ENCODE measurements at places on chromosomes 11 and 22.

GRCh38 chr11:100667449-100667848 is 19.6 kb upstream of the ARHGAP42 start:
- DNase-seq = no peak

- DNase-seq = no peak
Observed at GRCh38 chr11:61732705-61733104, 19.7 kb upstream of the MYRF start.

GRCh38 chr22:42792909-42793847 is 63.9 kb downstream of the ARFGAP3 start:
- DNase-seq = no peak

DNA sequence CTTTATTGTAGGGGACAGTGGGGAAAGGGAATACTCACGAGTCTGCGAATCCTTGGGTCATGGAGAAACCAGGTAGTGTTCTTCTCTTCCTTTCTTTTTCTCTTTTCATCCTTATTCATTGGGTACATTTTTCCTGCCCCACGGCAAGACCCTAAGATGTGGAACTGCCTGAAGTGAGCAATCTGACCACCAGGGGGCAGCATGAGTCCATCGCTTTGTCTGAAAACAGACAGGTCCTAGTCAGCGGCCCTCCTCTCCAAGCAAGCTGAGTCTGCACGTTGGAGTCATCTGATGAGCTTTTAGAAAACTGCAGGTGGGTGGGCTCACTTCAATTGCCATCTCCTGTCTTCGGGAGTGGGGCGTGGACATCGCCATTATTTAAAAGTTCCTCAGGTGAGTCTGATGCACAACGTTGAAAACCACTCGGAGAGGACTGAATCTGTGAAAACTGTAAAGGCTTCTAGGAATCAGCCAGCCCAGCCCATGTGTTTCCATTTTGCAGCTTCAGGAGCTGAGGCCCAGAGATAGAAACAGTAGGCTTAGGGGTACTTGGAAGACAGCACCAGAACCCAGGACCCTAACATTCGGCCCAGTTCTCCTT is 34.0 kb upstream of the FBXO3 start:
- DNase-seq = peak; percentile 39

DNA sequence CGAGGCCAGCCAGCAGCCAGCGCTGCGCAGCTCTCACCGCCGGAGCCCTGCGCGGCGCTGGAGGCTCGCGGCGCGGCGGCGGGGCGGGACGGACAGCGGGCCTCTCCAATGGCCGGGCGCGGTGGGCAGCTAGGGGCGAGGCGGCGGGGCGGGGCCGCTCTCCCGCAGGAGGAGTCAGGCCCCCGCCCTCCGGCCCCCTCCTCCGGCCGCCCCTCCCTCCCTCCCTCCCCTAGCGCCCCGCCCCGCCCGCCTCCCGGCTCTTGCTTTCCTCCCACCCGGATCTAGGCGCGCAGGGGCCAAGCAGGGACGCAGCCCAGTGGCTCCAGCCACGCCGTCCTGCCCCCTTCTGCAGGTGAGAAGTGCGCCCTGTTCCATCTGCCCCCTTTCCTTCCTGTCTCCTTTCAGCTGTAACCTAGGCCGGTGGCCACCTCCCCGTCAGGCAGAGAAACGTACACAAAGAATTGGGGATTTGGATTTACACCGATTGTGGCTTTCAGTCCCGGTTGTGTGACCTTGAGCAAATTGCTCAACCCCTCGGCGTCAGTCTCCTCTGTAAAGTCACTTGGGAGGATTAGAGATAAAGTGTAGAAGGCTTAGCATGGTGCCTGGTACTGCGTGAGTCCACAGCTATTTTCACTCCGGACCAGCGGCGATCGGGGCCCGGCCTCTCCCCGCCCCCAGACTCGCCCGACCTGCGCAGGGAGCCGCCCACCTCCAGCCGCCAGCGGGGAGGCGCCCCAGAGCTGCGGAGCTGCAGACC is at the start of gene FZD4:
FZD4 (minus strand) TSS at position 35 of the 760 bp plus-strand sequence. CDS start 310 bp downstream, outside the sequence.
- DNase-seq = no peak

- DNase-seq = no peak
Observed at GRCh38 chr11:11988099-11988651, 20.3 kb downstream of the DKK3 start.

DNA sequence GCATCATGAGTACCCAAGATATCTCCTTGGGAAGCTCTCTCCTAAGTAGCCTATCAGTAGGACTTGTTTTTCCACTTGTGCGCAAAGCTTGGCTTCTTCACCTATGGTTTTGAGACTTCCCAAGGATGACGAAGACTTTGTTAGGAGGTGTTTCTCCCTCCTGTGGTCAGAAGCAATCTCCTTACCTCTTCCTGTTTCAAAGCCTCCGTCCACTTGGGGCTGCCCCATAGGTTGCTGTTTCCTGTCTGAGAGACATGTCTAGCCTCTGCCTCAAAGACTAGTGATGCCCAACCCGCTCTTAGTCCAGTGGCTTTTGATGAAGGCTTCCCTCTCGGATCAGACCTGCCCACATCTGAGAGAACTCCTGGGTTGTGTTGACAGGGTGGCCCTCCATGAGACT is 92.9 kb downstream of the TRAF6 start:
- no peak for DNase-seq

- peak; percentile 45 for DNase-seq
Observed at GRCh38 chr11:18775492-18776292, 15.9 kb downstream of the PTPN5 start.

- DNase-seq = no peak
Observed at GRCh38 chr11:112526699-112527416, 266.2 kb upstream of the PLET1 start.

DNA sequence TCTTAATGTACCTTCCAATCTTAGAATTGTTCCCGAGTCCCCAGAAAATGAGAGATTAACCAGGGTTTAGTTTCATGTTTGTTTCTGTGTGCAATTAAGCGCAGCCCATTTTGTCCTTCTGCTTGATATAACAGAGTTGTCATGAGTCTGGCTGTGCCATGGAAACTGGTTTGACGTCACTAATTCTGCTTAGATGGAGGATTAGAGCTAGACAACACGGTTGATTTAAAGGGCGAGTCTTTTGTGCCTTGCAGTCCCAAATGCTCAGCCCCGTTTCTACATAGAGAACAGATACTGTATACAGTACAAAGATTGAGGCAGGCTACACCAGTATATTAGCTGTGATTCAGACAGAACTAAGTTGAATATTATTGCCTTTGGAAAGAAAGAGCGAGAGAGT is 45.5 kb upstream of the ALKBH3 start:
- DNase-seq = no peak

GRCh38 chr11:48141475-48142122 is 75.0 kb upstream of the OR4B1 start:
- no peak for DNase-seq

DNA sequence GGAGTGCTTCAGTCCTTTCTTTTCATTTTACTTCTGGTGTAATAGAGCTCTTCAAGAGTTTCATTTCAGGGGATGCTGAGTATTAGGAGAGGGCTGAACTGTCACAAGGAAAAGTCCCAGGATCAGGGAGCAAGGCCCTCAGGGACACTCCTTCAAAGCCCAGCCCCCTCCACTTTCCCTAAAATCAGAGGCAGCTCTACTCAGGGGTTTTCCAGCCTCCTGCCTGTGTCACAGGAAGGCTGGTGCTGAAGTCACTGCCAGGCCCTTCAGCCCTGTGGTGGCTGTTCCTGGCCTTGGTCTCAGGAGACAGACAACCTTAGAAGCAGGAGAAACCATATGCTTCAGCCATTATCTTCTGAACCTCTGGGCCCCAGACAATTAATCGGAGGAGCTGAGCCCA is 36.4 kb upstream of the KIRREL3 start:
- no peak for DNase-seq

DNA sequence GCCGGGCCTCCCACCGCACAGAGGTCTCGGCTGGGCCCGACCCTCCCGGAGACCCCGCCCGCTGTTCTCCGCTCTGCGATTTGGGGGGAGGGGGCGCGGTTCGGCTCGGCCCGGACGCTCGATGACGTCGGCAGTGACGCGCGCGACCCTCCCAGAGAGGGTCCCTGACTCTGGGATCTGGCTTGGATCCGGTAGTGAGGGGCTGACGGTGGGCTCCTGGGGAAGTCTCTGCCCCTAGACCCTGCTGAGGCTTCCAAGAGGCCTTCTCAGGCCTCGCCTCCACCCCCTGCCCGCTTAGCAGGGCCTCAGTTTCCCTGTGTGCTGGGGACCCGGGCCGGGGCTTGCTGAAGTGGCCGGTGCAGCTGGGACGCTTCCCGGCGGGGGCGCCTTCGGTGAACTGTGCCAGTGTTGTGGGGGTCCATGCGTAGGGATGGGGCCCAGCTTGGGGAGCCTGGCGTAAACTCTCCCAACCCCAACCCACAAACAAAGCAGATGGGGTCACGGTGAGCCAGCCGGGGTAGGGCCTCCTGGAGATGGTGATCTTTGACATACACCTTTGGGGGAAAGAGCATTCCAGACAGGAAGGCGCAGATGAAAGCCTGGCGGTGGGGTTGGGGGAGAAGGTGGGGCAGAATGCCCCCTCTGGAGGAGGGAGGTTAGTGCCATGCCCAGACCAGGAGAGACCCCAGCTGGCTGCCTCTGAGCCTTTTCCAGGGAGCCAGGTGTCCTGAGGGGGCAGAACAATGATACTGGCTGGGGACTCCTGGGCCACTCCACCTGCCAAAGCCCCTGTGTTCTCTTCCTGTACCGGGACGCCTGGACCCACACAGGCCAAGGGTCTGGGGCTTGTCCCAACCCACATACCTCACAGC is 1.0 kb downstream of the B4GALNT4 start:
- no peak for DNase-seq

DNA sequence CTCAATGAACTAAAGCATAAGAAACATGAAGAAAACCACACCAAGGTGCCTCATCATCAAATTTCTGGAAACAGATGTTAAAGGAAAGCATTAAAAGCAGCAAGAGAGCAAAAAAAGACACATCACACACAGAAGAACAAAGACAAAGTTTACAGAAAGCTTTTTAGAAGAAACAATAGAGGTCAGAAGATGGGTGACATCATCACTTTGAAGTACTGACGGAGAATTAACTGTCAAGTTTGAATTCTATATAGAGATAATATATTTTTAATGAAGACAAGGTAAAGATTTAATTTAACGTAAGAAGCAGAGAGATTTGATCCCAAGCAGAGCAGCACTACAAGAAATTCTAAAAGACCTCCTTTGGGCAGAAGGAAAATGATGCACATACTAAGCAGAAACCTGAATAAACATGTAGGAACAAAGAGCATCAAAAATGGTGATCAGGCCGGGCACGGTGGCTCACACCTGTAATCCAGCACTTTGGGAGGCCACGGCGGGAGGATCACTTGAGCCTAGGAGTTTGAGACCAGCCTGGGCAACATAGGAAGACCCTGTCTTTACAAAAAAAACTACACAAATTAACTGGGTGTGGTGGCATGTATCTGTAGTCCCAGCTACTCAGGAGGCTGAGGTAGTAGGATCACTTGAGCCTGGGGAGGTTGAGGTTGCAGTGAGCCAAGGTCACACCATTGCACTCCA is 63.3 kb upstream of the RTL6 start:
- DNase-seq = no peak

GRCh38 chr11:59999691-60000090 is 17.3 kb upstream of the OOSP4B start:
- no peak for DNase-seq

- no peak for DNase-seq
Observed at GRCh38 chr11:106234794-106235193, 157.3 kb downstream of the AASDHPPT start.

GRCh38 chr22:32958001-32958400 is 100.2 kb downstream of the SYN3 start:
- no peak for DNase-seq

- no peak for DNase-seq
Observed at GRCh38 chr11:111939836-111940604, 2.9 kb downstream of the DIXDC1 start.

DNA sequence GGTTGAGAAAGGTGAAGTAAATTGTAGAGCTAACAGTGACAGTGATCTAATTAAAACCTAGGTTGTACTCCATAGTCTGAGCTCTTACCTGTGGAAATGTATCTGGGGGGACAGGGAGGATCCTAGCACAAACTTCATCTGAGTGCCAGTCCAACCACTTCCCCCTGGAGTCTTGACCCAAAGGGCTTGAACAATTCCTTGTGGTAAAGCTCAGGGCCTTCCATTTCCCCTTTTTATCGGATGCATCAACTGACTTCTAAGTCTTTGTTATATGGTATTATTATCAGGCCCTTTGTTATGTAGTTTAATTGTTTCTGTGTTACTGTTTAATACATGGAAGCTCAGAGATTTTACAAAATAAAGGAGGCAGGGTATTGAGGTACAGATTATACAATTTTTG is 140.2 kb upstream of the SESN3 start:
- peak; percentile 89 for DNase-seq

DNA sequence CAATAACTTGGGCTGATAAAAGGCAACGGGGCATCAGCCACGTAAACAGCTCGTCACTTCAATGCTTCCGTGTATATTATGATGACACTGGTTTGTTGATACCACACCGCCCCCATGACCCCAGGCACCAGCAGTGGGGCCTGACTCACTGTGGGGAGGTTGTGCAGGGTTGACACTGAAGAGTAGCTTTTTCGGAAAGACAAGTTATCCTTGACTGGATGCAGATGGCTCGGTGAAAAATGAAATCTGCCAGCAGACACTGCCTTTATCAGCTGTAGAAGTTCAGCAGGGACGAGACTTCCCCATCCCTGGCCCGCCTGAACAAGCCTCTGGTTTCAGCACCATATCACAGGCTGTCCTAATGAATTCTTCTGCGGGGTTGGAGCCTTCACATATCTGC is 55.6 kb downstream of the WT1 start:
- no peak for DNase-seq

GRCh38 chr22:27298332-27298731 is 503.2 kb downstream of the MN1 start:
- no peak for DNase-seq

DNA sequence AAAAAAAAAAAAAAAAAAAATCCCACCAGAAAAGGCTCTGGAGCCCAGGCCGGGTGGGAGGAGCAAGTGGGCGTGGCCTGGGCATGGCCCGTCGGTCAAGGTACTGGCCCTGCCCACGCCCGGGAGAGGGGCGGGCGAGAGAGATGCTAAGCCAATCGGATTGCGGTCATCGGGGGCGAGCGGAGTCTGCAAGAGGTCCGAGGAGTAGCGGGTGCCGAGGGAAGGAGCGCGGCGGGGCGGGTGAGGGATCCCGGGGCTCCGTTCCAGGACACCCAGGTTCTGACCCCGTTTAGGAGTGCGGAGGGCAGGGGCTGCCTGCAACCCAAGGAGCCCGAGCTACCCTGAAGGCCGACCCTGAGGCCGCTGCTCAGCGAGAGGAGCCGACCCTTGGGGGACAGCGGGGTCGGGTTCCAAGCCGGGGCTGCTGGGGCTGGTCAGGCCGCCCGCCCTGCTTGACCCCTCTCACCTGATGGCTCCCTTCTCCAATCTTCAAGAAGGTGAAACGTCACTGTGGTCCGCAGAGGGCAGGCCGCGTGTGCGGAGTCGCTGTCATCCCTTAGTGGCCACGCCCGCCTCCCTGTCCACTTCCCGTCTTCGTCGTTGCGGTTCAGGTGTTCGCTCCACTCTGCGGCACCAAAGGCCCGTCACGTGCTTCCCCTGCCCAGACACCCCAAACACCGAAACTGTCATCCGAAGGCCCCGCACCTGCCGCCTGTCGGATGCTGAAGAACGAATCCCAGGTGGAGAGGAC is 11.1 kb upstream of the TAB1 start:
- DNase-seq = peak; percentile 4

GRCh38 chr11:72627594-72628281 is 46.5 kb downstream of the PDE2A start:
- DNase-seq = no peak

Measured in AML-193 (cell line).